ENCODE measurements at places on chromosomes 16 and 17. TPM values are rescaled to one million over a fixed set of nuclear protein-coding genes. Genes with fewer than 3 reads are reported as not detected.

DNA sequence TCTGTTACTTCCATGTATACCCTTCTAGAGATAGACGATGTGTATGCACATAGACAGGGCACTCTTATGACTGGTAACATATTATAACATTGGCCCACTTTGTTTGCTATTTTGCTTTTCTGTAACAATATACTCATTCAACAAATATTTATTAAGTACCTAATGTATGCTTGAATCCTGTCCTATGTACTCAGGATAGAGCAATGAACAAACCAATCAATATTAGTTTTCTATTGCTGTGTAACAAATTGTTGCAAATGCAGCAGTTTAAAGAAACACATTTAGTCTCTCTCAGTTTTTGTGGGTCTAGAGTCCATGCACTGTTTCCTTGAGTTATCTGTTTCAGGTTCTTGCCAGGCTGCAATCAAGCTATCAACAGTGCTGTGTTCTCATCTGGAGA is 29.7 kb upstream of the TENT4B start:
- peaks cover 2% of the 10 kb centered on the region for H3K36me3 ChIP-seq
- H3K4me1 ChIP-seq = no peaks in the 10 kb centered on the region
- no peak for DNase-seq
- no peak overlapping the region for H3K27ac ChIP-seq
- H3K27me3 ChIP-seq = peaks cover 2% of the 10 kb centered on the region

The ARSG gene
- total RNA-seq = 11.4 TPM

GRCh38 chr16:28609631-28610594 is at the start of gene SULT1A1:
Gene SULT1A1 (minus strand): TSS chr16:28610044. CDS start chr16:28608855, 1,189 bp downstream.
- no peaks in the 10 kb centered on the region for H3K36me3 ChIP-seq
- H3K4me1 ChIP-seq = peaks cover 14% of the 10 kb centered on the region
- H3K27ac ChIP-seq = peak within 1 kb of the TSS; percentile 59
- no peaks in the 10 kb centered on the region for H3K27me3 ChIP-seq
- peak within 1 kb of the TSS; percentile 58 for H3K4me3 ChIP-seq
- DNase-seq = no peak

DNA sequence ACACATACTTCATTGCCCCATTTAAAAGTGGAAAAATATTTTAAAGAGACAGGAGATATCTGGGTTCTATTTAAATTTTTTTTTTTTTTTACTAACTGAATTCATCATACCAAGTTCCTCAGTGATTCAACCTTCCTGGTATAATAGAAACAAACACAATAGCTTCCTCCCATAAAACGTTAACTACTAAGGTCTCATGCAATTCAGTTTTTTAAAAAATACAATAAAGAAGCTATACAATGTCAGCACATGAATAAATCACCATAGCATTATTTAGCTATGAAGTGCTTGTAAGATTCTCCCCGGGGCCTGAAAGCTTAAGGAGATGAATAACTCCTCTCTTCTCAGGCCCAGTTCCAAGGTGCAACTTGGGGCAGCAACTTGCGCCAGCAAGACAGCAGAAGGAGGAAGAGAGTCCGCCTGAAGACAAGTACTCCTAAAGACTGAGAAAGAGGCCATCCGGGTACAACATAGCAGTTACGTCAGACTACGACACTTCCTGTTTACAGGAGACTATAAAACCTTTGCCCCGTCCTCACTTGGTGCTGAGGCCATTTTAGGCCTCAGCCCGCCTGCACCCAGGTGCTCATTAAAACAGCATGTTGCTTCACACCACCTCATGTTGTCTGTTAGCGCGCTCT is 81.5 kb downstream of the MYO1D start:
- no peaks in the 10 kb centered on the region for H3K36me3 ChIP-seq
- H3K4me1 ChIP-seq = peaks cover 4% of the 10 kb centered on the region
- H3K4me3 ChIP-seq = no peak overlapping the region
- no peaks in the 10 kb centered on the region for H3K27me3 ChIP-seq
- H3K27ac ChIP-seq = no peak overlapping the region

GRCh38 chr17:80091376-80091775 is 10.0 kb upstream of the GAA start:
- DNase-seq = no peak
- H3K27ac ChIP-seq = no peak overlapping the region
- no peaks in the 10 kb centered on the region for H3K27me3 ChIP-seq
- H3K4me1 ChIP-seq = no peaks in the 10 kb centered on the region
- H3K36me3 ChIP-seq = peaks cover 2% of the 10 kb centered on the region
- no peak overlapping the region for H3K4me3 ChIP-seq

DNA sequence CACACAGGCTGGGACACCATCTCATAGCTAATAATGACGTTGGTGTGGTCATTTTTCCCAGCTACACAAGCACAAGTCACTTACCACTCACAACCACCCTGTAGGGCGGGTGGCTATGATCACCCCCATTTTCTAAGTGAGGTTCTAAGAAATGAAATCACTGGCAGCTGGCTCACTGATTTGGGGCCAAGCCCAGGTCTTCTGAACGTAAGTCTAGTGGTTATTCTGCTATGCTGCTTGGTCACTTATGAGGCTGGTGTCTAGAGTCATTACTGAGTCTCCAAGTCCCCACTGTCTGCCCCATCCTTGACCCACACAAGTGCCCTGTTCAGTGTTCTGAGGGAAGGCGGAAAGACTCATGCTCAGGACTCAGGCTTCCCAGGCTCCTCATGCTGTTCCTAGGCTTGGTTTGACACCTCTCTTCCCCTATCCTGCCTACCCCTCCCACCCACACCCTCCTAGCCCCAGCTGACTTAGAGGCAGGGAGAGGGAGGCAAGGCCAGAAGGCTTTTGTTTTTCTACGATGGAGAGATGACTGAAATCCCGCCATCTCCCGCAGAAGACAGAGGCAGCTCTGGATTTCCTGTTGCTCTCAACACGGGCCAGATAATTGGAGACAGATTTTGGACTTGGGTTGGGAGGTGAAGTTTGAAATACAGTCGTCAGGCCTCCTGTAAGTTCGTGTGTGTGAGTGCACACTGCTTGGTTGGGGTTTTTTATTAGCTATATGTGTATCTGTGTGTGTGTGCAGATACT is 32.2 kb downstream of the FZD2 start:
- no peak overlapping the region for H3K27ac ChIP-seq
- H3K4me3 ChIP-seq = no peak overlapping the region
- peaks cover 47% of the 10 kb centered on the region for H3K4me1 ChIP-seq
- no peaks in the 10 kb centered on the region for H3K27me3 ChIP-seq
- no peaks in the 10 kb centered on the region for H3K36me3 ChIP-seq

The SNN gene
- total RNA-seq = 39.9 TPM

- peak overlapping the region; percentile 95 for H3K27ac ChIP-seq
- no peaks in the 10 kb centered on the region for H3K36me3 ChIP-seq
- H3K27me3 ChIP-seq = peaks cover 12% of the 10 kb centered on the region
These were observed 4.6 kb upstream of the COL1A1 start for GRCh38 chr17:50205963-50206505.

The ZNF205 gene
- total RNA-seq = 16.0 TPM

The ZACN gene
- 0.18 TPM for total RNA-seq

The CCL17 gene
- not detected for total RNA-seq

GRCh38 chr17:67491009-67491680 is 114.1 kb downstream of the PITPNC1 start:
- DNase-seq = peak; percentile 48
- no peak overlapping the region for H3K4me3 ChIP-seq
- no peaks in the 10 kb centered on the region for H3K36me3 ChIP-seq
- H3K27me3 ChIP-seq = peaks cover 5% of the 10 kb centered on the region
- no peak overlapping the region for H3K27ac ChIP-seq

DNA sequence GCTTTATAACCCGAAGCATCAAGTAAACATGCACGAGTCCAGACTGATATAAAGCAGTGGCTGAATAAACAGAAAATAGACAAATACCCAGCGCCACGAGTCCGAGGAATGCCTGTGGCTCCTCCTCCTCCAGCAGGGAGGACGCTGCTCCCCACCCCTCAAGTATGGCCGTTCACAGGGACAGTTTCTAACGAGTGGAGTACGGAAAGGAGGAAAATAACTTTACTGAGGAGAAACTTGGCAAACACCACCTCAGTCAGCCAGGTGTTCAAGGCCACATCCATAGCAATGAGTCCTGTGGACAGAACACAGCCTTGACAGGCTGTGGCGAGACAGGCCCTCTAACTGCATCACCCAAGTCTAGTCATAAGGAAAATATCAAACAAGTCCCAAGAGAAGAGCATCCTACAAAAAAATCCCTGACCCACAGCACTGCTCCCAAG is 9.2 kb downstream of the ZDHHC7 start:
- H3K4me1 ChIP-seq = peaks cover 49% of the 10 kb centered on the region
- DNase-seq = no peak
- peak overlapping the region; percentile 33 for H3K27ac ChIP-seq
- H3K4me3 ChIP-seq = no peak overlapping the region

GRCh38 chr17:15263206-15263579 is 1.9 kb downstream of the PMP22 start:
- no peaks in the 10 kb centered on the region for H3K36me3 ChIP-seq
- peak; percentile 38 for DNase-seq
- H3K4me3 ChIP-seq = peak overlapping the region; percentile 85
- H3K27me3 ChIP-seq = peaks cover 92% of the 10 kb centered on the region
- H3K4me1 ChIP-seq = peaks cover 33% of the 10 kb centered on the region

The PPL gene
- total RNA-seq = 36.8 TPM

The GUCY2D gene
- 0.34 TPM for total RNA-seq

GRCh38 chr17:3799181-3799945 is 1.6 kb downstream of the ITGAE start:
- H3K27ac ChIP-seq = no peak overlapping the region
- no peak for DNase-seq
- no peaks in the 10 kb centered on the region for H3K4me1 ChIP-seq
- no peak overlapping the region for H3K4me3 ChIP-seq

GRCh38 chr17:78599419-78599818 is 22.2 kb upstream of the DNAH17 start:
- H3K27me3 ChIP-seq = no peaks in the 10 kb centered on the region
- H3K36me3 ChIP-seq = no peaks in the 10 kb centered on the region
- peaks cover 15% of the 10 kb centered on the region for H3K4me1 ChIP-seq
- no peak for DNase-seq
- no peak overlapping the region for H3K4me3 ChIP-seq

The RNF222 gene
- total RNA-seq = not detected

The PPP1R27 gene
- 0.35 TPM for total RNA-seq
